ENCODE measurements at places on chromosomes 12 and 14. TPM values are rescaled to one million over a fixed set of nuclear protein-coding genes. Genes with fewer than 3 reads are reported as not detected.

DNA sequence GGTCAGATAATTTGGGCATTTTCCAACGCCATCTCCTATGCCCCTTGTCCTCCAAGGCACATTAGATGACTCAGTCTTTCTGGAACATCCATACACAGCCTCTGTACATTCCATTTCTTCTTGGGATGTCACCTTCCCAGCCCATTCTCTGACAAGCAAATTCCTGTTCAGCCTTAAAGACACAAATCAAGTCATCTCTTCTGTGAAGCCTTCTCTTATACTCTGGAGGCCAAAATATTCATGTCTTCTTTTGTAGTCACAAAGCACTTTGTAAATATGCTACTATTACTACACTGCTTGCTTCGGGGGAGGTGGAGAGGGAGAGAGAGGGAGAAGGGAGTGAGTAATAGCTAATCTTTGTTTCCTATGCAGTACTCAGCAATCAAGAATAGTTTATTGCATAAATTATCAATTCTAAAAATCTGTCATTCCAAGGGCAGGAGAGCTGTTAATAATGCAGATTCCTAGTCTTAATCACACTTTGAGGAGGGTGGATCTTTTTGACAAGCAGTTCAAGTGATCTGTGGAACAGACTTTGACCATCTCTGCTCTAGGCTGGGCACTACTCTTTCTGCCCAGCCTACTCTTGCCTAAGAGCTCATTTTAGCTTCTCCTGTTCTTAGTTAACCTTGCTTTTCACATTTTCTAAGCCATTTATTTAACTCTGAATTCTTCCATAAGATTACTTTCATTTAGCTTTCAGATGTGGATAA is 27.9 kb downstream of the KCNMB4 start:
- DNase-seq = no peak

DNA sequence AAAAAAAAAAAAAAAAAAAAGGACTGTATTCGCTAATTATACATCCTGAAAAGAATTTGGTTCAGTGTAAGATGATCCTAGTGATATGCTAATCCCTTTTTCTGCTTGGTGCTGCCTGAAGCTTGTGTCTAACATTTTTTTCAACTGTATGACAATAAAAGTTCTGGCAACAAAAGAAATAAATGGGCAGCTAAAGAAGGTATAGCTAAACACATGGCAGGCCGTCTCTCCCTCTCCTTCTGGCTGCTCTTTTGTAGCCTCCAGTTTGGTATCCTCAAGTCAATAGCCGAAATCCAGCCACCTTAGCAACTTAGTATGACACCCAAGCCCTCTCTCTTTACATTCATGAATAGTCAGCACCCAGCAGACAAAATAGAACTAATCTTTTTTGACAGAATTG is 198.3 kb upstream of the OTX2 start:
- no peak for DNase-seq

DNA sequence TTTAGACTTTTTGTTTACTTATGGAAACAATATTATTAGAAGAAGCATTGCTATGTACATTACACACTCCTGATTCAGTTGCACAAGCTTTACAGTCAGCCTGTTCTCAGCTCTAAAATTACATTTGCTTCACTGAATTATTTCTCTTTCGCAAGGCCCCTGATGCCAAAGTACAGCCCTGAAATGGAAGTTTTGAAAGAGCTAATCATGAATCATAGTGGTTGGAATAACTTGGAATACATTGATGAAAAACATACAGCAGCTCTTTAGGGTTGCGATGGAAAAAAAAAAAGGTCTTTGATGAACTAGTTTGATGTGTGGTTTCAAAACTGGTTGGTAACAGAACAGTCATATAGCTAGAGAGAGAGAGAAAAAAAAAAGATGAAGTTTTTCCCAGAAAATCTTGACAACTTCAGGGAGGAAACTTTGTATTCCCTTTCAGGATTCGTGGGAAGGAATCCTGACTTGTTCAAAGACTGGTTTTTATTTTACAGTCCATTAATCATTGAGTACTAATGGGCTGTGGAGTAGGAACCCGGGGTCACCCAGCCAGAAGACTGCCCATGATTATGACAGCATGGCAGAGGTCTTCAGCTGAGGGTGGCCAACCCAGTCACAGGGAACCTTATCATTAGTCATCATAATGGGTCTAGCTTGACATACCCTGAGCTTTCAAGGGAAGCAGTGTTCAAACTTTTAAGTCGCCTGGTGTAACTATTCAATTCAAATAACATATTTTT is 460.1 kb downstream of the NAV3 start:
- DNase-seq = no peak

- DNase-seq = no peak
Measured at GRCh38 chr14:104332634-104333270, 194.4 kb downstream of the KIF26A start.

- DNase-seq = no peak
Measured at GRCh38 chr12:25710128-25710527, 157.0 kb upstream of the LMNTD1 start.

GRCh38 chr12:106855221-106855758 is 80.8 kb downstream of the RIC8B start:
- no peak for DNase-seq

DNA sequence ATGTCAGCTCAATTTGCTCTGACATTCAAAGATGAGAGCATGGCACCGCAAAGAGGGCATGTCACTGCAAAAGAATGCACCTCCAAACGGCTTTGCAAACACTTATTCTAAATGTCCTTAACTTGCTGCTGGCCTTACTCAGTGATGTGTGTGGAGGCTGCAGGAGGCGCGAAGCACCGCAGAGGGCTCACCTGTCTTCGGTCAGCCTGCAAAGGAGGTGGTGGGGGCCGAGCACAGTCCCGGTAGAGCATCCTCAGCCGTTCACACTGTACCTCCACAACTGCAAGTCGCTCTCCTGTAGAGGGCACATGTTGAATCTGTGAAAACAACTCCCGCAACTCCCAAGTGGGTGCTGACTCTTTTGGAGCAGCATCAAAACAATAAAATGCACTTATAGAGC is 93.8 kb downstream of the TRAFD1 start:
- no peak for DNase-seq

The STAT2 gene
- total RNA-seq = 145 TPM

The CISTR gene
- total RNA-seq = not detected

The PSMA3 gene
- total RNA-seq = 102 TPM
